ENCODE measurements at places on chromosomes 12 and 14.

GRCh38 chr14:67195279-67195678 is 6.0 kb downstream of the GARIN2 start:
- DNase-seq = no peak

DNA sequence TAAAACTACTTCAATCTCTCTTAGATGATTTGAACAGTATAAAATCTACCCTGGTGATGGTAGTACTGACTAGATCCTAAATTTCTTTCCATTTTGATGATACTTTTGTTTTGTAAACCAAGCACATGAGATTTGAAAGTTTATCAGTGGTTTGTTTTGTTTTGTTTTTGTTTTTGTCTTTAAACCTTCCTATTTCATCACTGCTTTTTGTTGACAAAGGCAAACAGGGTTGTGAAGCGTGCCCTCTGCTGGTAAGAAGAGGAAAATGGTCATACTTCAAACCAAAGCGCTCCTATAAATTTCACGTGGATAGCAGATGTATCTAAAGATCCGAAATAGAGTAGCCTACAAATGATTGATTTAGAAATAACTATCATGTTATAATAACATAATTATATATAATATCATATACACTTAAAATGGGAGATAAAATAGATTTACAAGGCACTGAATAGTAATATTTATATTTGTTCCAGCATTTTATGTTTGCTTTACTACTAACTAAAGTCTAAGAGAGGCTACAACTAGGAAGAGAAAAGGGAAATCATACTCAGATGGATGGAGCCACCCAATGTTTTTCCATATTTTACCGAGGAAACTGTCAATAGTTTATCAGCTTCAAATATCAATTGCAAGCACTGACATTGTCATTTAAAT is 254.0 kb upstream of the USP15 start:
- no peak for DNase-seq

- DNase-seq = no peak
Observed at GRCh38 chr14:61564618-61565091, 130.7 kb upstream of the HIF1A start.

DNA sequence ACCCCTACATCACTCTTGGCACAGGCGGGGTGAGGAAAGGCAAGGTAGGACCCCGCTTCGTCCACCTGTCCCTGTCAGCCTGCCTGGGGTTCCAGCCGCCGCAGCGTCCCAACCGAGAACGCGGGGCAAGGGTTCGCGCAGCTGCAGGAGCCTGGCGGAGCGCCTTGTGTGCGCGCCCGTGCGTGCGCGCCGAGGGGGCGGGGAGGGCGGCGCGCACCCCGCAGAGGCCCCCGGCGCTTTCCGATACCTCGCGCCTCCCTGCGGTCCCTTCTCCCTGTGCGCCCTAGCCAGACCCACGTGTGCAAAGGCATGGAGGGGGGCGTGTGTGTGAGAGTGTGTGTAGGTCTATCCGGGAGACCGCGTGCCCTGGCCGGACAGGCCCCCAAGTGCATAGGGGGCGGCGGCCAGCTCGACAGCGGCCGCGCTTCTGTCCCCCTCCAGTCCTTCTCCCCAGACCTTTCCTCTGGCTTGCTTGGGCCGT is 122.4 kb downstream of the TSPAN9 start:
- no peak for DNase-seq

DNA sequence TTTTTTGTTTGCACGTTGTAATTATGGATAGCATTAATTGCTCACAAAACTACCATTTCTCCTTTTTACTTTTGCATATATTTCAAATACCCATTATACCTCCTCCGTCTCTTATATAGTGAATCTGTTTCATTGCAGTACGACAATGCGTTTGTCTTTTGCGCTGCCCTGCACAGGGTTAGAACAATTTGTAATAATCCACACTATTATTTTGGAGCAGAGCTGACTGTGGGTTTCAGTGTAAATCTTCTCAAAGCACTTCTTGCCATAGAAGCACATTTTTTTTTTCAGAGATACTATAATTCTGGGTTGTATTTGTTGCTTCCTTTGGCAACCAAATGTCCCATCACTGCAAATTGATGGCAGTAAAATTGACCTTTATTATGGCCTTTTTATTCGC is 451.8 kb upstream of the STXBP6 start:
- no peak for DNase-seq

GRCh38 chr12:104291867-104292524 is 11.5 kb upstream of the EID3 start:
- DNase-seq = no peak

GRCh38 chr12:118500299-118500698 is 123.9 kb downstream of the SUDS3 start:
- no peak for DNase-seq

- DNase-seq = no peak
Observed at GRCh38 chr12:59634254-59634653, 38.4 kb downstream of the SLC16A7 start.

GRCh38 chr12:65204886-65205525 is 35.6 kb downstream of the LEMD3 start:
- no peak for DNase-seq

- DNase-seq = no peak
Observed at GRCh38 chr12:104357421-104357952, 53.9 kb downstream of the EID3 start.

DNA sequence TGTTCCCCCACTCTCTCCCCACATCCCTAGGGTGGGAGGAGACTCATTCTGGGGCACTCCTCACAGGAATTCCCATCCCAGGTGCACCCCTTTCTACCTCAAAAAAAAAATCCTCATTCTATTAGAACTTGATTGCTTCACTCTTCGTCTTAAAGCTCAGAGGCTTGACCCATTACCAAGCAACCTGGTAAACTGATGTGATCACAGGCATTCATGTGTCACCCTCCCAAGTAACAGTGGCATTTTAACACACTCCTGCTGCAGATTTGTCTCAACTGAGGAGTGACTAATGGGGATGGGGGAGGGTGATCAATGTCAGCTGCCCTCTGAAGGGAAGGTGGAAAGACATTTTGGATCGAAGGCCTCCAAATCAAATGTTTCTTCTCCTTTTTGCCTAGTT is 78.1 kb upstream of the PTHLH start:
- DNase-seq = no peak

- no peak for DNase-seq
Observed at GRCh38 chr12:11015775-11016430, 6.5 kb downstream of the TAS2R19 start.

GRCh38 chr14:89902881-89903280 is 51.6 kb downstream of the EFCAB11 start:
- no peak for DNase-seq
